ENCODE measurements at places on chromosomes 4 and X.

GRCh38 chr4:74327762-74328161 is 19.5 kb downstream of the EPGN start:
- DNase-seq: no peak

DNA sequence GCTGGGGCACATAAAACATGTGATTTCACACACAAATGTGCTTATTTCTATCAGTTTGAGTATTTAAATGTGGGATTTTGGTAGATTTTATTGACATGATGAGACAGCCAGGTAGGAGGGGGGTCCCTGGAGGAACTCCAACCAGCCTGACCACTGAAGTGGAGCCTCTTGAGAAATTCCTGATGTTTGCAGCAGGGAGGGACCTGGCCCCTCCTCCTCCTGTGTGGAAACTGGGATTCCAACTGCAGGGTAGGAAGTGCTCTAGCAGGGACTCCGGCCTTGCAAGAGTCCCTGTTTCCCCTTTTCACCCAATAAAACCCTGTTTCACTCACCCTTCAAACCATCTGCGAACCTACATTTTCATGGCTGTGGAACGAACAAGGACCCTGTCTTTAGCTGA is 2224.0 kb upstream of the AGA start:
- DNase-seq: no peak

DNA sequence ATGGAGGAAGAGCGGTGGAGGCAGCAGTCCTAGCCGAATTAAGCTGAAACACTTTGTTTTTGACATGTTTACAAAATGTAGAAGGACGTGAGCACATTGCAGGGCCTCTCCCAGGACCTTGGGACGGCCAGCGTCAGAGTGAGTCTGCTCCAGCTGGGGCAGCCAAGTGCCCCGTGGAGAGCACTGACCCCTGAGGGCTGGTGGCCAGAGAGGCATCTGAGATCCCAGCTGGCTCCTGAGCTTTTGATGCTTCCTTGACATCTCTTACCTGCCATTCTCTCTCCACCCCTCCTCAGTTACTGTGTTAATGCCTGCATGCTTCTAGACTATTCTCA is 24.7 kb downstream of the NAT8L start:
- DNase-seq: no peak

DNA sequence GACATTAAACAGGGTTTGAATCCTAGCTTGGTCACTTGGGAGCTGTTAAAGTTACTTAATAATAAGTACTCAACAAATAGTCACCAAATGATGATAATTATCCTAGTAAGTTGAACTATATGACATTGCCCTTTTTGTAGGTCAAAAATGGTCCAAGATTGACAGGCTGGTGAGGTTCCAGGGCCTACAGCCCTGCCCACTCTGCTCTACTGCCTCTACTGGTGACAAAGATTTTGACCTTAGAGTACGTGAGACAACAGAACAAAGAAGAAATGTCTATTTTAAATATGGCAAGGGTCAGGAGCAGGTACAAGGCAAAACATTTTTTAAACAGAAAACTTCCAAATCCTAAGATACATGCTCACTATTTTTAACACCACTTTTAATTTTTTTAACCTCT is 572 bp upstream of the SMPX start:
- no peak for DNase-seq

DNA sequence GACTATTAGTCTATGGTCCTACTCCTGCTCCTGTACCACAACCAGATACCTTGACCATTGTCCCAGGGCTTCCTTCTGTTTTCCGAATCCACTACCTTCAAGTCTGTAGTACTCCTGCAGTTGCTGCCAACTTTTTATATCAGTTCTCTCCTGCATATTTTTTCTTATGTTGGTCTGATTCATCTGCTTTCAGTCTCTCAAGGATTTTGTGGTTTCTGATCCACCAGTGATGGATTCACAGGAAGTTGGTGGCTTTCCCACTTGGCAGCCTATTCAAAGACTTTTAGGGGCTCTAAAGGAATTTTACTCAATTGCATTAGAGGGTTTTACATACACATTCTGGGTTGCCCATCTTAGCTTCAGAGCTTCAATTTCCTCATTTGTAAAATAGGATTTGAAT is 23.6 kb downstream of the KIF4A start:
- DNase-seq: no peak

DNA sequence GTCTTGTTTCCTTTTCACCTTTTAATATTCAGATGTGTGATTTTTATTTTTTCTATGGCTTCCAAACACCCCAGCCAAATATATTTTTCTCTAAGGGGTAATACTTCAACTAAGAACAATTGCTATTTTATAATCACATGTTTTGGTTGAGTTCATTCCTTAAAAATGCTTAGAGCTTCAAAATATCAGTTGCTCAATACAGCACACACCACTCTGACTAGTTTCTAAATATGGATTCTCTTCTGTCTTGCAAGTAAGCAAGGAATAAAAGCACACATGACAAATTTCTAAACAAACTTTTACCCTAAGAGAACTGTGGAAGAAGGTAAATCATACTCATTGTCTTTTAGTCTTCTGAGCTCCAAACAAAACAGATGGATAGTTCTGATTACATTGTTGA is 27.2 kb downstream of the ANTXR2 start:
- no peak for DNase-seq

GRCh38 chrX:81979806-81980515 is 778.1 kb downstream of the SH3BGRL start:
- DNase-seq: no peak

DNA sequence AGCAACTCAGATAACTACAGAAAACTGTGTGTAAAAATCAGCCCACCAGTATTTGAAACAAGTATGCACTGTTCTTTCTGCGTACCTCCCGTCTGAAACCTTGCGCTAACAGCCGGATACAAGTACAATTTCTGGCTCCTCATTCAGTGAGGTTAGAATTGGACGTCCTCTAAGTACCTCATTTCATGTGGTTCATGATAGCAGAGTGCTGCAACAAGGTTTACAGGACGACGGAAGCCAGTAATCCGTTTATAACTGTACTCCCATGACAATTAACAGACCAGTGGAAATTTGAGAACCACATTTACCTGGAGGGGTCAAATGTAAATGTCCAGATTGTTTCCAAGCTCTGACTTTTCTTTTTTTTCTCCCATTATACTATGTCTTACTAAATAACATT is 52.9 kb upstream of the TENM3 start:
- DNase-seq: no peak

DNA sequence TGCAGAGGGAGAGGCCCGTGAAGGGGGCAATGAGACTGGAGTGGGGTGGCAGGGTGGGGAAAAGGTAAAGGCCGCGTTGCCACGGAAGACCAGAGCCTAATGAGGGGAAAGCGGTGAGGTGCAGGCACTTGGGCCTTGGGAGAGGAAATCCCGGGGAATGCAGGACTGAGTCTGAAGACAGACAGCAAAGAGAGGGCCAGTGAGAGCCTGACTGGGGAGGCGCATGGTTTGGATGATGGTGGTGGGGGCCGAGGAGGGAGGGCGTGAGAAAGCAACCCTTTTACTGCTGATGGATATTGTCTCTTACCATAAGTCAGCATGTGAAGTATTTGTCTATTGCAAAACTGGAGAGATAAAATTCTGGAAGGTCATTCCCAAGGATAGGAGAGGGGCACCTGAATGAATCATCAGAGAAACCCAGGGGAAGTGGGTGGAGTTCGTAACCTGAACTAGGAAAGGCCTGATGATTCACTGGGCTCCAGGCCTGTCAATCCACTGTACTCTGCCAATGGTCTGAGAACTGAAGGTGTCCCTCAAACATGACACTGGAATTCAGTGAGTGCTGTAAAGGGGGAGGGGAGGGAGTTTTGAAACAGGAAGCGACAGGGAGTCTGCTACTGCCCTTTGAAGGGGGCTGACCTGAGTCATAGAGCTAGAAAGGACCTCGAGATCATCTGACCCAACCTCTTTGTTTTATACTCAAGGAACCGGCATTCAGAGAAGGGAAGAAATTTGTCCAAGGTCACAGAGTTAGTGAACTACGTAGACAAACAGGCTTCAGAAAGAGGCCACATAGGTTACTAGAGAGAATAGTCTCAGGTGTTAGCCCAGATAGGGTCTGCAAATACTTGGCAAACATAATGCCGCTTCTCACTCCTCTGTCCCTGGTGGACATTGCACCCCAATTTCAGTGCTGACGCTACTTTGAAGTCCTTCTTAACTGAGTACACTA is 52.2 kb downstream of the NALF2 start:
- DNase-seq: no peak

GRCh38 chrX:9133426-9133825 is 99.5 kb upstream of the FAM9B start:
- no peak for DNase-seq

GRCh38 chr4:21949073-21949457 is 493 bp upstream of the KCNIP4 start:
- DNase-seq: peak; percentile 12

DNA sequence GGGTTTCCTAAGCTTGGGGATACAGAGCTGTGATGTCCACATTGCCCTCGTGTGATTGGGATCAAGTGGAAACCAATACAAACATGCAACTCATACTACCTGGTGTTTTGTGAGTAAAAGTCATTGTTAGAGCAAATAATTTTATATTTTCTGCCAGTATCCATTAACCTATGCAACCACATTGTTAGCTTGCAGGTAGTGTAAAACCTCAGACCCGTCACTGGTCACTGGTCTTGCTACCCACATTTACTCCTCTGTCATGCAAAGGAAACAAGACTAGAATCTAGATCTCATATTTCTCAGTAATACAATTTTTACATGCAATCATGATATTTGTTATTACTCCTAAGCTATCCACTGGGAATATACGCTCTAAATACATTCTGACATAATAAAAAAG is 324.3 kb upstream of the NDST4 start:
- no peak for DNase-seq

DNA sequence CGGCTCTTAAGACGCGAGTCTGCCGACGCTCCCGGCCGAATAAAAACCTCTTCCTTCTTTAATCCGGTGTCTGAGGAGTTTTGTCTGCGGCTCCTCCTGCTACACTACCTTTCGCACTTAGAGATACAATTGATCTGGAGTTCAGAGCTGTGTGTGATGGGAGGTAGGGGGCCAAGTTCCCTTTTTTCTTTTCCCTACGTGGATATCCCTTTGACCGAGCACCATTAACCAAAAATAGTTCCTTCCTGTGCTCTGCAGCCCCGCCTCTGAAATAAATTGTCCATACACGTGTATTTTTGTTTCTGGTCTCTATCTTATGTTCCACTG is 555 bp upstream of the PGM2 start:
- DNase-seq: no peak

DNA sequence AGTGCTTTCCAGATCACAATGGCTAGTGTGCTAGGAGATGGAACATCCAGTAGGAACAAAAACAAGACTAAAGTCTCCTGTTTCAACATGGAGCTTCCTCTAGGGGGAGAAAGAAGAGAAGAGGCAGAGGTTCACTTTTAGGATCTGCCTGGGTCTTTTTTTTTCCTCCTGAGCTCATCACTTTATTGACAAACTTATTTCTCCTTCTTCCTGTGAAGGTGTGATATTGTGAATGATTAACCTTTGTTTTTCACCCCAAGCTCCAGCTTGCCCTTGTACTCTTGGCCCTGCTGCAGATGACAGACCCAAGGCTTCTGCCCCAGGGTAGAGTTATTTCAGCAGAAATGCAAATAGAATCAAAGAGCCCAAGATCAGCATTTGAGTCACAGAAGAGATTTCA is 13.5 kb downstream of the PAGE4 start:
- DNase-seq: no peak

DNA sequence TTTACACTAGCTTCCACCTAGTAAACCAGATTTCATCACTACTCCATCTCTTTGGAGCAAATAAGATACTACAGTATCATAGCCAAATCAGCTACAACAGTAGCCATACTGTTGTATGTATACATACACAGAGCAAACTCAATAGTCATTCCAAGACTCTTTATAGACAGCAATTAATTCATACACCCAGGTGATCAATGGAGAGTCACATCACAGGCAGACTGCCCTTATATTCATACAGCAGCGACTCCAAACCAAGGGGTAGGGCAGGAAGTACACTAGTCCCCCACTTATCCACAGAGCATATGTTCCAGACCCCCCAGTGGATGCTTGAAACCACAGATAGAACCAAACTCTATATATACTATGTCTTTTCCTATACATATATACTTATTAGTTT is 76.6 kb downstream of the FBXW7 start:
- DNase-seq: no peak

DNA sequence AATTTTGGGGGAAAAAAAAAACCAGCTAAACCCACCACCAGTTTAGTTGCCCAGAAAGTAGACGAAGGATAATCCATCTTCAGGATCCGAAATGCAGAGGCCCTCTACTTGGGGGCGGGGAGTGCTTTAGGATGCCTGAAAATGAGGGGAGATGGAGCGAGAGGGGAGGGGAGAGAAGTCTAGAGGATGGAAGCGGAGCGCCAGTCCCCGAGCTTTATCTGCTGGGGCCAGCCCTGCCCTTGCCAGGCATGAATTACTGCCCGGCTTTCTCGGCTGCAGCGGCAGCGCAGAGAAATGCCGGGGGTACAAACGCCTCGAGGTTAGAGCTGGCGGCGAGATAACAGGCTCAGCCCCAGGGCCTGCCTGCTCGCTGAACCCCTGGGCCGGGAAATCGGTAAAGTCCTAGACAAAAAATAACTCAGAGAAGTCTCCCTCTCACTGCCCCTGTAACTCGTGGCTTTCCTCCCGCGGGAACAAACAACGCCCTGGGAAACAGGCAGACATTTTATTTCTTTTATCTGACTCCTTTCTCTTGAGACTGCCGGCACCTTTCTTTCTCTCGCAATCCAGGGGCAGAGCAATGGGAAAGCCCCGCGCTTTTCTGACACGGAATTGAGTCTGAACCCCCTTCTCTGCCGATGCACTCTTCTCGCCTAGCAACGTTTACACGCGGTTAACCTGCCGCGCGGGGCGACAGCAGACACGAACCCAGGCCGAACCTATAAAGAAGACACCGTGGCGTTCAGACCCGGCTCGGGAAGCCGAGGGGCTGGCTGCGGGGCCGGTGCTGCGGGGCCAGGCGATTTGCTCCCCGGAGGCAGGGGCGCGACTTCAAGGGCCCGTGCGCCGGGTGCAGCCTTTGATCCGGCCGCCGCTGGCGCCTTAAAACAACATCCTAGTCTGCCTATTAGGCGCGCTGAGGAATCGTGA is 3.1 kb upstream of the MSX1 start:
- no peak for DNase-seq

- peak; percentile 45 for DNase-seq
Observed at GRCh38 chrX:135086197-135086854, 34.0 kb downstream of the ETDB start.

- no peak for DNase-seq
Observed at GRCh38 chr4:1595789-1596325, 88.3 kb downstream of the FAM53A start.

DNA sequence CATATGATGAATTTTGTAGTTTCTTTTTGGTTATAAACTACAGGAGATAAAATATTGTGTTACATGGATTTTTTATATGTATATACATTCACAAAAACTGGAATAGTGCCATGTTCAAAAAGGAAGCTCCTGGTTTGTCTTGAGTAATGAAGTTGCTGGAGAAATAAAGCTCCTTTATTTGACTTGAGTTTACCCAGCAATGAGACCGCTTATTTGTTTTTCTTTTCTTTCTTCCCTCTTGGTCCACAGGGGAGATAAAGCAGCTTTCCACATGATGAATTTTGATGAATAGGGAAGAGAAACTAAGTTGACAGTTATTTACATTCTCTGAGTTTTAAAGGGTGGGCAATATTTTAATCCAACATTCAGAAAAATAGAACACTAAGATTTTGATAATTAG is 176.5 kb downstream of the GPM6A start:
- DNase-seq: no peak

Data from NCI-H1105 (cell line).